ENCODE measurements at places on chromosomes 4 and X.

- DNase-seq, result no peak
Measured at GRCh38 chrX:129782706-129783105, 3.0 kb downstream of the SASH3 start.

GRCh38 chr4:5211282-5211839 lies 160.1 kb downstream of the STK32B start:
- DNase-seq, result no peak

DNA sequence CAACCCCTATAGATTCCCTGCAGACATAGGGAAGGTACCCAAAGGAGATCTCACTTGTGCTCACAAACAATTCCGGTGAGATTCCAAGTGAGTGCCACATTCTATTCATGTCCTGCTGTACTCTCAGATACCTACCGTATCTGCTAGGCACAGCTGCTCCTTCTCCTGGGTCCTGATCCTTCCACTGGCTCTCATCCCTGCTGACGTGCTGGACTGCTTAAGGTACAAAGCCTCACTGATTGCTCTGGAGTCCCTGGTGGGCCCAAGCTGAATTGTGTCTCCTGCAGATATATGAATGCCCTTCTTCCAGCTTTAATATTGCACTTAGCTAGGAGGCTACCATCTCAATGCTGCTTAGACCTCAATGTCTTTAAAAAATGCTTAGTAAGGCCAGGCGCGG lies 2.4 kb downstream of the TCEAL1 start:
- no peak for DNase-seq

DNA sequence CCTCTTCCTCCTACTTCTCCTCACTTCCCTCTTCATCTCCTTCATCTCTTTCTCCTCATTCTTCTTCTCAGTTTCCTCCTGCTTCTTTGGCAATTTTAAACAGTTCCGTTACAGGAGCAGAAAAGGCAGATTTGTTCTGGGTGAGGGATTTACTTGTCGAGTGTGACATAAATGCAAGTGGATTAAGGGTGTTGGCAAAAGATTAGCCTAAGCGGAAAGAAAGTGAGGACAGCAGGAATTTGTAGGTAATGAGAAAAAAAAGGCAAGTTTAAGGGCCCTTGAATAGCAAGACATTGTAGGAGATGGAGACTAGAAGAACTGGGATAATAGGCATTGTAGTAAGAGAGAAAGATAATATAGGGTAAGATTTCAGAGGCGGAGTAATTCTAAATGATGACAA lies 841.6 kb downstream of the RAPGEF2 start:
- DNase-seq, result no peak

- no peak for DNase-seq
Measured at GRCh38 chr4:20075248-20075871, 176.3 kb upstream of the SLIT2 start.

DNA sequence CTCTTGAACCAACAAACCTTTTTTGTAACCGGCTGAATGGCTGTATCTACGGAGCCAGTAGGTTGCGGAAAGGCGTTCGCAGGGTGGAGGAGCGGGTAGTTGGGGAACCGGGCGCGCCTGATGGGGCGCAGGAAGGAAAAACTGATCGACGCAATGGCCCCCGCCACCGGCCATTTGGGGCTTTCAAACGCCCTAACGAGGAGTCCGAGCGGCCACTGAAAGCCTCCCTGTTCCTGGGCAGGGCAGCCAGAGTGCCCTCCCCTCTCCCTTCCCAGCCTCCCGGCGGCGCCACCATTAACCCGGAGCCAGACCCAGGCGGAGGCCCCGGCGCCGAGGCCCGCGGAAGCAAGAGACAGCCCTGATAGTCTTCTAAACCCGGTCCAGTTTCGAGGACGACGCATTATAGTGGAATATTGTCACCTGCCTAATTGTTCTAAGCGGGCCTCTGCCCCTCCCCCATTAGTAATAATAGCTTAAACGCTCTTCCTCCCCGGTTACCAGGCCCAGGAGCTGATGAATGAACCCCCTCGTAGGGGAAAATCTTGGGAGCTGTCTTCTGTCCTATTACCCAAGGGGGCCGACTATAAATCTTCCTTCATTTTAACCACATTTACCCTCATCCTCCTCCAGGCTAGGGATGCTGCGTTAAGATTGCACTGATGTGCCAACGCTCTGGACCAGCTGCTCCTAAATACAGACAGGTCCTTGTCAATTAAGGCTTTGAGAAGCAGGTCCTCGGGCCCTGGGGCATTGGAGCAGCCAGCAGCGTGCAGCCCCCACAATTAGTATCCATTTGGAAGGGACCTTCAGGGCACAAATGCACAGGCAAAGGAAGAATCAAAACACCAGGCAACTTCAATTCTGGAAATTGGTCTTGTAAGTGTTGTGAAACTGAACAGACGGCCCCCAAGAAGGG lies 61.6 kb upstream of the TMEM33 start:
- DNase-seq, result no peak

- no peak for DNase-seq
Measured at GRCh38 chrX:38919202-38919601, 117.9 kb downstream of the MID1IP1 start.

- DNase-seq, result no peak
Measured at GRCh38 chr4:112853662-112854256, 195.7 kb upstream of the ANK2 start.

DNA sequence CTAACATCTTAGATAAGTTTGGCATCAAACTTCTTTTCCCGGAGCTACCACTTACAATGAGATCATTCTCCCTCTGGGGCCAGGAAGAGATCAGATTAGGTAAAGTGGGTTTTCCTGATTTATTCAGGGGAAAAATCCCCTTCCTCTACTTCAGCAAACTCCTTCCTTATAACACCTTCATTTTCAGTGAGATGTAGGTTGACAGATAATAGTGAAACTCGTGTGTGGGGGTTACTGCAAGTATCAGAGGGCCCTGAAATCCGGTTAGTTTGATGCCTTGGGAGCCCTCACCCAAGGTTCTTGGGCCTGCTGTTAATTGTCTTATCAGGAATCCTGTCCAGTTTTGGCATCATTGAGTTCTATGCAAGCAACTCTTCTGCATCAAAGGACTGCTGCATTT lies 10.8 kb downstream of the FTHL17 start:
- DNase-seq, result no peak

DNA sequence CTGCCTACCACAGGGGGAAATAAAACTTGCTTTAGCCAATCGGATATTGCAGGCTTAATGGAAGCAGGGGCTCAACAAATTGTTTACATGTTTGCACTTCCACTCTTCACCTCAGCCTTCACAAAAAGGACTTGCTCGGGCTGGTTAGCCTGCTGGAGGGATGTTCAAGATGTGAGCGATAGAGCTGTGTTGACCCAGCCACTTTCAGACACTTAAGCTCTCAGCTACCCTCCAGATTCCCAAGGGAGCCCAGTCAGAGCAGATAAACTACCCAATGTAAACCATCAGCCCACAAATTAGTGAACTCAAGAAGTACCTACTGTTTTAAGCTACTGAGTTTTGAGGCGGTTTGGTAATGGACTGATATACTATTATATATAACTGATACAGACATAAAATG lies 508.4 kb upstream of the FTHL17 start:
- no peak for DNase-seq
